ENCODE measurements at places on chromosomes 2 and 18.

GRCh38 chr2:112183327-112184025 lies 45.3 kb downstream of the FBLN7 start:
- DNase-seq: no peak

DNA sequence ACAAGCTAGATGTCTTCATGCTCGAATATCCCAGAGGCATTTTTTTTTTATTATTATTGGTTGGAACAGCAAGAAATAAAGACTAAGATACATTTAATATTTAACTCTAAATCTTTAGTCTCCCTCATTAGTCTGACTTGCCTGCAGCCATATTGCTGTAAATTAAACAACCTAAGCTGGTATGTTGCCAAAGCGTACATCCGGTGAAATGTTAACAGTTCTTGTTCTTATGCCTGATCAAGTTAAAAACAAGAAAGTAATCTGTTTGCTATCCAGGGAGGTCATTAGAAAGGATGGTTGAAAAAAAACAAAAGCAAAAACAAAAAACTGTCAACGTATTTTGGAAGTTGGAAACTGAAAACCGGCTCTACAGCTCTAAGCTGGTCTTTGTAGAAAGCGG lies 125.9 kb upstream of the NABP1 start:
- DNase-seq: no peak

DNA sequence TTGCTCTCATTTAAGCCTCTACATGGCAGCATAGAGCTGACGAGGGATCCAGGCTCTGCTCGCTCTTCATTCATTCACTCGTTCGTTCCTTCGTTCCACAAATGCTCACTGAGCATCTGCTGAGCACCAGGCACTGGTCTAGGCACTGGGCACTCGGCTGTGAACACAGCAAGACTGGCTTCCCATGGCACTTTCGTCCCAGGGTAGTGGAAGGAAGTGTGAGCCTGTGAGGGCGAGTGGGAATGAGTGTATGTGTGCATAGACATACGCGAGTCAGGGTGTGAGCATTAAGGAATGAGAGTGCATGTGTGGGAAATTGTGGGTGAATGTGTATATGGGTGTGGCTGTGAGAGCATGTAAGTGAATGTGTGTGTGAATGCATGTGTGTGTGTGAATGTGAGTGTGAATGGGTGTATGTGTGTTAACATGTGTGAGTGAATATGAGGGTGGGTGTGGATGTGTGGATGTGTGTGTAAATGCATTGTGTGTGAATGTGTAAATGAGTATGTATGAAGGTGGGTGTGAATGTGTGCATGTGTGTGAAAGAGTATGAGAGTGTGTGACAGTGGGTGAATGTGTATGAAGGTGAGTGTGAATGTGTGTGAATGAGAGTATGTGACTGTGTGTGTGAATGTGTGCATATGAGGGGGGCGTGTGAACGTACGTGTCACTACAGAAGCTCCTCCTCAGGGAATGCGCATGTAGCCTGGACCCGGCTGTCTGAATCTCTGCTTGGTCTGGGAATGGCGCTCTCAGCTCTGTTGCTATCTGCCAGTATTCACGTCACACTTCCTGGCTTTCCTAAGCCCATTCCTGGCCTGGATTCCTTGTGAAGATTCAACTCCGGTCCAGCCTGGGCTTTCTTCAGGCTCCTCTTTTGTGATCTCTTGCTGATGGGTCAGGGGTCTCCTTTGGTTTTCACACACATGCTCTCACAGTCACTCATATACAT lies 28.8 kb downstream of the SNORC start:
- DNase-seq: peak; percentile 76

DNA sequence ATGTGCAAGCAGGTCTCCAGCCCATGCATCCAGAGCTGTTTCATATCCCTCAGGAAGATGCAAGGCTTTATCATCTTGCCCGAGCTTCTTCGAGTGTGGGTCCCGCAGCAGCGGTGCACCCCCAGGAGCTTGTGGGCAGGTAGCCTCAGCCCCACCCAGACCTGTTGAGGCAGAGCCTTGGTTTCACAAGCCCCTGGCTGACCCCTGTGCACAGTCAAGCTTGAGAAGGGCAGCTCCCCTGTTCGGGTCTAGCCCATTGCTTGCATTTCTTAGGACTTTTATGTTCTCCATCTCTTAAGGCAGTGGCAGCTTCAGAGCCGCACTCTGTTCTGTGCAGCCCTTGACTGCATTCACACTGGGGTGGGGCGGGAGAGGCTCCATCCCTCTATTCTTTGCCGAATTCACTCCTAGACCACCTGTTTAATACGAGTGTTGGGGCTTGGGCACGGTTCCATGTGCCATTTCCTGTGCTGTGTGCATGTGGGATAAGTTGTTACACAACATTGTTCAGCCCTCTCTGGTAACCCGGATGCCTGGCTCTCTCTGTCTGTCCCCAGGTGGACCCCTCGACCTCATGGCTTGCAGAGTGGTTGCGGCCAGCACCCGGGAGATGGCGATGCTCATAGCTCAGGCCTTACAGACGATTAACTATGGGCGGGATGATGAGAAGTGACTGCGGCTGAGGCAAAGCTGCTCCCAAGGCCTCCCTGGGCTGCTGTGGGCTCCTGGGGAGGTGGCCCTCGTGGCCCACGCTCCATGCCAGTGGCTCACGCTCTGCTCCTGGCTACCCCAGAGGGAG lies 48.7 kb downstream of the IMPA2 start:
- DNase-seq: no peak

DNA sequence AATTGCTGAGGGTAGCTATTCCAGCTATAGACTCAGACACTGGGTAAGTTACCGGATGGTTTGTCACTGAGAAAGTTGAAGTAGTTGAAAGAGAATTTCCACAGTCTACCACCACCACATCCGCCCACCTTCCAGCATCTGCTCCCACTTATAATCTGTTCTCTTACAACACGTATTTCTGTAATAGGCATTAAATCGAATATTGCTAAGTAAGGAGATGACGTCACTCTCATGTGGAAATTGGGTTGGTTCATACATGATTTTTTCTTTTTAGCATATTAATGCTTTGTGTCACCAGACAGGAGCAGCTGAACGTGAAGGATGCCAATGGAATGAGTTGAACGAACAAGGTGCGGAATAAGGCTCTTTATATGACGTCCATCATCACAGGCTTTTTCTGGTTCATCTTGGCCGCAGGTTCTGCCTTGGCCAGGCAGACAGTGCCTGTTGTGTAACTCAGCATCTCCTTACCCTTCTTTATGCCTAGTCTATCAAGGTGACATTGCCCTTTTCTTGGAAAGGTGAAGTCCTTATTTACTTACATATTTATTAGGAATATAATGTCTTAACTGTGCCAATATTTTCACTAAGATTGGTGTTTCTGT lies 45.9 kb downstream of the THUMPD2 start:
- DNase-seq: no peak

GRCh38 chr18:48887294-48887904 lies 63.4 kb downstream of the SMAD7 start:
- no peak for DNase-seq

- no peak for DNase-seq
Observed at GRCh38 chr2:26743852-26744251, 20.2 kb upstream of the SLC35F6 start.

DNA sequence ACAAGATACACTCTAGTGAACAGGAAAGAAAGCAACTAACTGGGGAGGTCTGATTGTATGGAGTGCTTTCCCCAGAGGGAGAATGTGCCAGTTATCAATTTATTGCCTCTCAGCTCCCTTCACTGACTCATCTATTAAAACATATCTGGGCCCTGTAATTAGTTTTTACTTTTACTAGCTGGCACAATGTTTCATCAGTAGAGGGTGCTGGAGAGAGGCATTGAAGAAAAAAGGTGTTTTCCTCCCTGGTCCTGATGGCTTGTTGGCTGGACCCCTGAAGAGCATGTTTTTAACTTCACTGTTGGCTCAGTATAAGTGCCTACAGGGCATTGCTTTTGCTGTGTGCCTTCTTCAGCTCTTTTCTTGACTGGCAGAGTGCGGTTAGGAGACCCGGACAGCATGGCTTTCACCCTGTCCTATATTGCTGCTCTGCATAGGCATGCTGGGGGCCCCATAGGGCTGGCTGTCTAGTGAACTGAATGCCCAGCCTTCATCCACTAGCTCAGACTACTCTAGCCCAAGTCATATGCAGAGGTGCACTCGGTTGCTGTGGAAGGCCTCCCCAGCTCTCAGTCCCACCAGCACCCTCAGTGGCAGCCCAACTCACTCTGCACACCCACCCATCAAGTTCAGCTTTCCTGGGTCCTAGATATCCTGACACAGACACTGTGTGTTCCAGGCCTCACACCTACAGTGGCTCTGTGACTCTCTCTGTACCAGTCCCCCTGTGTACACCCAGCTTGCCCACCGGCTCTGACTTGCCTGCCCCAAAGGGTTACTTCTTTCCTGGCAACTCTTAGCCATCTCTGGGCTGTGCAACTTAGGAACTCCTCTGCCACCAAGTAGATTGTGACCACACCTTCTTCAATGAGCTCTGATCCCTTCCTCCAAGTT lies 62.3 kb upstream of the ACYP2 start:
- no peak for DNase-seq

DNA sequence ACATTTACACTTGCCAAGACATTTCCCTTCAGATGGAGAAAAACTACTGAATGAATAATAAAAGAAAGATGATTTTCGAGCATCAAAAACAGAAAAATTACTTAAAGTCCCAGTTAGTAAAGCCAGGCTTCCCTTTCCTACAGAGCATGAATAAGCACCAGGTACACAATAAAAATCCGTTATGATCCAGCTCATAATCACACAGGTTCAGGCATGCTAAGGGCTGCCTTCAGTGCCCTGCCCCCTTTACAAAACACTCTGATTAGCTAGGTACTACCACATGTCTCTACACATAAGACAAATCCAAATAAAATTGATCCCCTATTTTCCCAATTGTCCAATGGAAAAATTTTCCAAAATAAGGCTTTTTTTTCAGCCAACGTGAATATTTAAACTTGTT lies 413.2 kb upstream of the LRATD1 start:
- DNase-seq: no peak

- no peak for DNase-seq
Observed at GRCh38 chr18:47755102-47755456, 175.4 kb downstream of the SMAD2 start.
